ENCODE measurements at places on chromosomes 5 and 9. TPM values are rescaled to one million over a fixed set of nuclear protein-coding genes. Genes with fewer than 3 reads are reported as not detected.

Gene GOLM1
- total RNA-seq = 56.5 TPM

Gene C5orf58
- not detected for total RNA-seq

Gene GFPT2
- 0.98 TPM for total RNA-seq

Gene TMEM252
- total RNA-seq = not detected

Gene BHMT2
- 3.0 TPM for total RNA-seq

Gene ACTBL2
- not detected for total RNA-seq

Gene F2R
- total RNA-seq = 331 TPM

Gene RASGRF2
- total RNA-seq = 18.7 TPM

Gene CDKN2B-AS1
- 4.2 TPM for total RNA-seq

Gene ROPN1L
- 0.96 TPM for total RNA-seq

Gene OR1Q1
- not detected for total RNA-seq

Gene XRCC4
- total RNA-seq = 7.5 TPM

Data from vein endothelial cell (primary cell).